Cortex of kidney (tissue), 1 donor: ENCODE measurements at places on chromosomes 12 and 14.

- DNase-seq: no peak
Measured at GRCh38 chr12:58408516-58408915, 467.1 kb downstream of the ATP23 start.

- DNase-seq: no peak
Measured at GRCh38 chr14:104549536-104550339, 29.8 kb upstream of the C14orf180 start.

DNA sequence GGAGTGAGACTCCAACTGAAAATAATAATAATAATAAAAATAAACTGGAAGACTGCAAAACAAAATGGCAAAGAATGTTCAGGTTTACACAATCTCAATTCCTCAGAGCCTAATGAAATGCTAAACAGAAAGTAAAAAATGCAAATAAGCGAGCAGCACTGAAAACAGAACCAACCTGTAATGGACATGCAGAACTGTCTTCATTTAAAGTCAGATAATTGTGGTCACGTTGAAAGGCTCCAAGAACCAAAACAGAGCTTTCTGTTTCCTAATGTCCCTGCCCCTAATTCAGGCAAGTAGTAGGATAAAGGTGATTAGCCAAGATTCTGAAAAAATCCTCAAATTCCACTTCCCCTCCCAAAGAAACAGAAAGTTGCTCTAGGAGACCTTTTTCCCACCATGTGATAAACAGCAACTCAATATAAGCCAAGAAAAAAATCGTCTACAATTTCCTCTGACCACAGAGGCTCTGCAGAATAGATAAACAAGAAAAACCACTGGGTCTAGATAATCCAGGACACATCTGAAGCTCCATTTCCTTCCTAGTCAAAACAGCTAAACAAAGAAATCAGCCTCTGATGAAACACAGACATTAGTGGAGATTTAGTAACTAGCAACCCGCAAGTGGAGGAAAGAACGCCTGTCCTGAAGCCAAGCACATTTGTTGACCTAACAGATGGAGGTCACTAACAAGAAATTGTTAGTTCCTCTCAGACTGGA is 3.0 kb downstream of the MIS18BP1 start:
- DNase-seq: no peak

DNA sequence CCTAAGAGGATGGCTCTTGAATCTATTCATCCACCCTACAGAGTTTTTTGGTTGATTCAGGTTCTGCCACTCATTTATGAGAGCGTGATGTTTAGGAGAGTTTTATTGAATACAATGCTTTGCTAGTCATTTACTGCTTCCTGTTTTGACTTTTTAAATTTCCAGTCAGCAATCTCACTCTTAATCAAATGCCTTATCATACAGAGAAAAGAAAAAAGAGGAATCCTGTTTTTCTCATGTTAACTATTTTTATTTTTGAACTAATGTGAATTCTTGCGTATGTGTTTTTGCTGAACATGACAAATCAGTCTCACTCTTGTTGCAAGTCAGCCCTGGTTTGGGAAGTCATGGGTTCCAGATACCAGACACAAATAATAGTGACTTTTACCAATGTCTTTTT is 22.1 kb upstream of the LGMN start:
- no peak for DNase-seq

DNA sequence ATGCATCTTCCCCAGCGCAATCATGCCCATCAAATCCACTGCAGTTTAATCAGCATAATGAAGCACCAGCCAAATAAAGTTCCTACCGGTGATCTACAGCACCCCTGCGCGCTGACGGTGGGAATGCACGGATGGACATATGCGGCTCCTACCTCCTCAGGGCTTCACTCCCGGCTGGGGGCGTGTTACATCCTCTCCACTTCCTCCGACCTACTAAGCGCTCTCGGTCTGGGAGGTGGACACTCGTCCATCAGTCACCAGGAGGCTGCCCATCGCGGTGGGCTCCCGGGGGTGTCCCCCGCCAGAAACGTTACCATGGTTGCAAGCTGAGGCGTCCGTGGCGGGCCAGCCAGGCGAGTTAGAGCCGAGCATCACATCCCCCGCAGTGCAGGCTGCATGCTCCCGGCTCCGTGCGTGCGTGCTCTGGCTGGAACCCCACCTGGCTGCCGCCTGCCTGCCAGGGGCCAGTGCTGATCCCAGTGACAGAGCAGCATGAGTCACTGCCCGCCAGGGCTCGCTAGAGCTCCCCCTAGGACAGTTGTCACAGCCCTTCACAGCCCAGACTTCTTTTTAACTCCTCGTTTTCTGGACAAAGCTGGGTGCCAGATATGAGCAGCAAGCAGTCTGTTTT is 73.0 kb downstream of the CIT start:
- no peak for DNase-seq

GRCh38 chr14:72549026-72549425 is 344.9 kb downstream of the DPF3 start:
- no peak for DNase-seq

DNA sequence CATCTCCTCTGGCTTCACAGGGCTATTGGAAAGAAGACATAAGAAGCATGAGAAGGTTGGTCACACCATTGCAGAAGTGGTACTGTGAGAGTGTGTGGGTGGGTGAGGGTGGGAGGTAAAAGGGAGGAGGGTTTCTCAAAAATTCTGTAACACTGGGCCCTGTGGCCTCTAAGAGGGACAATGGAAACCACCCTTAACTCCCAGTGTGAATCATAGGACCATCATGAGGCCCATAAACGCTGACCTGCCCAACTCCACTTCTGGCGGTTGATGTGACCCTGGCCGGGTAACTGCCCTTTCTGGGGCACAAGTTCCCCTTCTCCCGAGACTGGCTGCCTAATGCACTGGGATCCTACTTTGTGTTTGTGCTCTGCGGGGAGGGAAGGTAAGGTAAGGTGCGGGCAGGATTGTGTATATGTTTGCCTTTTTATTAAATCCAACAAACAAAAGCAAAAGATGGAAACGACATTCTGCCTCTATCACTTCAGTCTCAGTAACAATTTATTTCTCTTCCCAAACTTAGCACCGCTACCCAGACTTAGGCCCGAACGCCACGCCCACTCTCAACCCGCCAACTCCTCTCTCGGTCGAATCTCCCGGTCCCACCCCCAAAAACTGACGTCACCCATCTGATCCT is 551 bp downstream of the METTL1 start:
- DNase-seq: no peak

- DNase-seq: no peak
Measured at GRCh38 chr14:63435204-63435603, 108.0 kb downstream of the PPP2R5E start.

DNA sequence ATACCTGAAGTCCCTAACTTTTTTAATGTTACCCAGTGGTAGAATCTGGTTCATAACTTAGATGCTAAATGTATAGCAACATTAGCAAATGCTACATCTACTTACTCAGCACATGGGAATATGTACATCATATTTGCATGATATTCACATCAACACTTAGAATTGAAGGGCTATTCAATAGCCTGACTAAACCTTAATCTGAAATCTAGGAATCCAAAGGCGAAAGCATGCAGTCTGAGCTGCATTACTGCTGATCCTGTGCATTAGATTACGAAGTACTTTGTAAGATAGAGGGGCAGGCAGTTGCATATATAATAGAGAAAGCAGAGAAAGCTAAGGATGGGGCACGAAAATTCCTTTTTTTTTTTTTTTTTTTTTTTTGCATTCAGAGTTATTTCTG is 40.4 kb downstream of the SLC38A4 start:
- DNase-seq: no peak

DNA sequence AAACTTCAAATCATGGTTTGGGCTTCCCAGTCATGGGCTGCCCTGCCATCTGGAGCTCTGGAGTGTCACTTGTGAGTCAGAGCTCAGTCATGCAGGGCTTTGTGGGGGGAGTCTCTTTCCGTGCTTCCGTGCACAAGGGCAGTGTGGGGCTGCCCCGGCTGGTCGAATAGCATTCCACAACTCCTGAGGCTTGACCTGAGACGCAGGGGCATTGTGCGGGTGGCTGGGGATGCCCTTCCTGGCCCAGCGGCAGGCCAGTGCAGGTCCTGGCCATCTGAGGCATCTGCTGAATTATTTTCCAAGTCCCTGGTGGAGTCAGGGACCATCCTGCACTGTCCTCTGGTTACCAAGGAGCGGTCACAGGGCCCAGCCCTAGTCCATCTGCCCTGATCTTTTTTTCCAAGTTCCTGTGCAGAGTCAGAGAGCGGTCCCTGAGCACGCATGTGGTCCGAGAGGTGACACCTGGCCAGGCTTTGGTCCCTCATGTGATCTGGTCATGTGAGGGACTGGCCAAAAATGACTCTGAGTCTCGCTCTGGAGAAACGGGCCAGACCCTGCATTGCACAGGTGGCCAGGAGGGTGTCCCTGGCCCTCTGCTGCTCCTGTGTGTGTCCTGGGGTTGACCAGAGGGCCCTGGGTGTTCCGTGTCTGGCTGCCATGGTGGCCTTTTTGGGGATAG is 167.0 kb upstream of the ALG10B start:
- DNase-seq: no peak

- no peak for DNase-seq
Measured at GRCh38 chr12:27260746-27261145, 16.7 kb downstream of the STK38L start.

DNA sequence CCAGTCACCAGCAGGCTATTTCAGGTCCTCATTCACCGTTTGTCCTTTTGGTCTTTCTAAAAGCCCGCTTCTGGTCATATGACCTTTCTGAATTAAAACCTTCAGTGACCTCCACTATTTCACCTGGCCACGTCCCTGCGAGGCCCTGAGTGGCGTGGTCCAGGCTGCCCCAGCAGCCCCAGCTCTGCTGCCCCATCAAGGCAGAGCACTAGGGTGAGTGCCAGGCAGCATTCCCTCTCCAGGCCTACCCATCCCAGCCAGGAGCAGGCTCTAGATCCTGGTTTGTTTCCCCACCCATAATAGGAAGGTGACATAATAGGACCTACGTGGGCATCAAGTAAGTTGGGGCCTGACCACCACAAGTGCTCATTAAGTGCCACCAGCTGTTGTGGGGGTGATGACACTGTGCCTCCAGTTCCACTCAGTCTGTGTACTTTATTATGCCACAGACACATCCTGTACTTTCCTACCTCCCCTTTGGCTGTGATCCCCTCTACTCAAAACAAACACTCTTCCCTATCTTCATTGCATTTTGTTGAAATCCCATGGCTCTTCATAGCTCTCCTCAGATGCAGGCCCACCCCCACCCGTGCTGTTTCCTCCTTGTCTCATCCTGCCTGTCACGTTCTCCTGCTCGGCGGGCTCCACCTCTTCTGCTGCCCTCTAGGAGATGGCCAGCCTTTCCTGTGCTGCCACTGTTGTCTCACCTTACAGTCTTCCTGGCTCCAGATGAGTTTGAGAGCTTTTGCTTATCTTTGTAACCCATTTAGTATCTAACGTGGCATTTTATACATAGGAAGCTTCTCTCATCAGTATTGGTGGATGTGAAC is 21.4 kb downstream of the CKB start:
- no peak for DNase-seq

- no peak for DNase-seq
Measured at GRCh38 chr12:39764944-39765560, 145.4 kb upstream of the ABCD2 start.

- no peak for DNase-seq
Measured at GRCh38 chr12:25932971-25933370, 25.5 kb upstream of the RASSF8 start.

DNA sequence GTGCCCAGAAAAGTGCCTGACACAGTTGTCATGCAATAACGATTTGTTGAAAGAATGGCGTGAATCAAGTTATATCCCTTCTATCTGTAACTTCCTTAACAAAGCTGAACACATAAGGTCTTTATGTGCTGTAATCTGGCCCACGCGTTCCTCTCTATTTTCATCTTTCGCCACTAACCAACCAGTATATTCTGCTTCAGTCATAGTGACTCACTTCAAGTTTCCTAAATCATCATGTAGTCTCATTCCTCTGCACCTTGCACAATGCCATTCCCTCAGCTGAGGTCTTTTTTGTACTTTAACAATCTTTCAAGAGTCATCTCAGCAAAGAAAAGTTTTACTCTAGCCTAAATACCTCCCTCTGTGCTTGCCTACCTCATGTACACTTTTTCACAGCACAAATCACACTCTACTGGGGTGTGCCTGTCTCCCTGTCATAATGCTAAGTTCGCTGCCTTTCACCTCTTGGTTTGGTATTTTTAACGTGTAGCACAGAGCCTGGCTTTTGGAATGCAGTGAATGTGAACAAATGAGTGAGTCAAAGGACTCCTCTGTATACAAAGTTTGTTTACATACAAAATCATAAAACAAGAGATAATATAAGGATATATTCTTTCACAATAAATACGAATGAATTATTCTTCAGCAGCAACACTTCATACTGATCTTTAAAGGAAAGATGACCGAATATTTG is 2.9 kb upstream of the CMAS start:
- DNase-seq: no peak

- no peak for DNase-seq
Measured at GRCh38 chr12:105480162-105480561, 149.7 kb downstream of the C12orf75 start.

DNA sequence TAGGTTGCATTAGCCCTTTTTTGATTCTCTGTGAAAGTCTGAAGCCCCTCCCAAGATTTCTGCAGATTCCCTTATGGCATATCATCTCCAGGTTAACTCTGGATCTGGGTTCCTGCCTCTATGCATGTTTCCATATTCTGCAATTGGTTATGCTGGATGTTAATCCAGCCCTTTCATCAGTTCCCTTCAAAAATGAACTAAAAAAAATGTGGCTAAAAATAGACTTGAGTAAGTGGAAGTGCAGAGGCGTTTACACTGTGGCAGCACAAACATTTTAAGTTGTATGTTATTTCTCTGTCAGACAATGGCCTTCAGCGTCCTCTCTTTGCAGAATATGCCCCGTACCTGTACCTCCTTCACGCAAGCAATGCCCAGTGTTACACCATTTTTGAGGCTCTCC is 11.4 kb downstream of the MGST1 start:
- DNase-seq: no peak

DNA sequence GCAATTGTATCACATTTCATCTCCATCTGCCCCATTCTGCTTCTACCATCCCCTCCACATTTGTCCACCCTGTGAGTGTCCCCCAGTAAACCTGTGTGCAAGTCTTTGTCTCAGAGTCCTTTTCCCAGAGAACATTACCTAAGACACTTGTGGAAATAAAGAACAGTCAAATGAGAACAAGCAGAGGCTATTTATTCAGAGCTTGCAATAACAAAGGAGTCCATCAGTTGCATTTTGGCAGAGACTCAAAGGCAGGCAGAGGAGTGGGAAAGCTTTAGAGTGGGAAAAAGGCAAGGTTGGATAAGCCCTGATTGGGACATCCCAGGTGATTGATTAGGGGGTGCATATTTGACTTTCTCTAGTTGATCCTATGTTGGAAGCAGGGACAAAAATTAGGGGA is 18.2 kb upstream of the PPFIBP1 start:
- DNase-seq: no peak

DNA sequence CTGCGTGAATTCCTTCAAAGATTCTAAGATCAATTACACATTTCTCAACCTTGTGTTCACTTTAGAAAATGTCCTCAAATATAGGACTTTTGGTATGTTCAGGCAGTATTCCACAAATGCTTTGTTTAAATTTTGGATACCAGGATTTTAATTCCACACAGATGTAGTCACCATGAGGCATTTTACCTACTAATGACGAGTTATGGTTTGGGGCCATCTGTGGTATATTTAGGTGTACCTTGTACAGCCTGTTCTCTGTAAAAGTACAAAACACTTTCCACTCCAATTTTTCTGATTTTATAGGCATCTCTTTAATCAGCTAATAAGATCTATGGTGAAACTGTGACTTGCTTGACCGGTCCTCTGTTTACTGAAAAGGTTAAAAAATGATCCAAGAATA is 275.7 kb upstream of the PRICKLE1 start:
- DNase-seq: no peak
